ENCODE measurements at places on chromosomes 2 and 18.

DNA sequence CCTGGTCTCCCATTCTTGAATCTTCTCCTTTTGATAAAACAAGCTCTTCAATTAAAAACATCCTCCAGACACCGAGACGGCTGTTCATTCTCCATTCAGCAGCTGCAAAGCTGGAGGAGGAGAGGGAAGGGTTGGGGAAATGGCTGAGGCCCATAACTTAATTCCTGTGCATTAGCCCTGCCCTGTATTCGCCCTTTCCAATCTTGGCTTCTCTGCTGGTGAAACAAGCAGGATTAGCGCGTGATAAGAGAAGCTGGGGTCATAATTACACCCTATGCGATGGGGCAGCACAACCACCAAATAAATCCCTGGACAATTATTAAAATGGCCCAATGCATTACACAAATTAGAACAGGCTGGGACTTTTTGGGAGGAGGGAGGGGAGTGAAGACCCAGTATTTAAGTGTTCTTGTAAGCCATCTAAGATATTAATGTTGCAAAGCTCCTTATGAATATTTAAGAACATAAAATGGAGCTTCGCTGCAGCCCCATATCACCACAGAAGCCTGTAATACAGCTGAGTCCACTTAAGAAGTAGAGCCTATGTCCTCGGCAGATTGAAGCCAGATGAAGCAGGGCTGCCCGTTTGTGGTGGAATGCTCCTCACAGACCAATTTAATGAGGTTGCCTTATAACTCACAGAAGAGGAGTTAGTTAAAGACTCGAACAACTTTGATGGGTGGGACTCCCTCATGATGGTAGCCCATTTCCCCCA, 176.6 kb upstream of the SKOR2 start:
- no peak for DNase-seq
- H3K4me1 ChIP-seq: no peaks in the 10 kb centered on the region
- H3K4me3 ChIP-seq: no peak overlapping the region
- no peak overlapping the region for H3K27ac ChIP-seq
- no peaks in the 10 kb centered on the region for H3K36me3 ChIP-seq

DNA sequence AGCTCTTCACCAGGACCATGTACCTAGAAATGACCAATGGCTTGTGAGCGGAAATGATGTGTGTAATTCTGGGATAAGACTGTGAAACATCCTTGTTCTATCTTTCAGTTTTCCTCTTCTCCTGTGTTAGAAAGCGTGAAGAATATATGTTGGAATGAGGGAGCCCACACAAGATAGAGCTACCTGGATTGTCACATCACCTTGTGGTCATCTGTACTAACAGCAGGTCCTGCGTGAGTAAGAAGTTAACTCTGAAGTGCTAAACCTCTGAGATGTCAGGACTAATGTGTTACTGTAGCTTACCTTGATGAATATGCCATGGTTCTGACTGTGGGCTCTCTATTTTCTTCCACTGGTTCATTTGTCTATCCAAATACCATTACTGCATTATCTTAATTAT, 75.6 kb downstream of the FASTKD2 start:
- H3K4me1 ChIP-seq: no peaks in the 10 kb centered on the region
- no peak overlapping the region for H3K27ac ChIP-seq
- no peaks in the 10 kb centered on the region for H3K36me3 ChIP-seq

DNA sequence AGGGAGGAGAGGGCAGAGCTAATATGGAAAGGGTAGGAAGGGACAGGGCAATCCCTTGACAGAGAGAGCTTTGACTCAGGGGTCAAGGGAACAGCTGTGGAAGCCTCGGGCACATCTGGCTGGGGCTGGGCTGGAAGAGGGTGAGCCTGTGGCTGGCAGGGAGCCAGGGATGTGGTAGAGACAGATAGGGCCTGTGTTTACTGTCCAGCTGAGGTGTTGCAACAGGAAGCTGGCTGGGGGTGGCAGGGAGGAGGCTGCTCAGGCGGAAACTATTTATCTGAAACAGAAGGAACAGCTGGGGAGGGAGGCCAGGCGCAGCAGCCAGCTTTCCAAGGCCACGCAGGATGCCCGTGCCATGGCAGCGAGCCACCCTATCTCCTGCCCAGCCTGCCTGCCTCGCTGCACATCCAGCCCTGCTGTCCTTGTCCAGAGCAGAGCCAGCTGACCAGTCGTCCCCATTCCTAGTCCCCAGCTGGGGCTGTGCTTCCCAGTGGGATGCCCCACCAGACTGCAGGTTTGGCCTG, 264.7 kb downstream of the CYP26B1 start:
- DNase-seq: no peak
- no peaks in the 10 kb centered on the region for H3K4me1 ChIP-seq
- no peaks in the 10 kb centered on the region for H3K36me3 ChIP-seq

- peaks cover 3% of the 10 kb centered on the region for H3K27me3 ChIP-seq
- no peaks in the 10 kb centered on the region for H3K4me1 ChIP-seq
- H3K27ac ChIP-seq: no peak overlapping the region
- H3K4me3 ChIP-seq: no peak overlapping the region
Measured at GRCh38 chr2:133822517-133823225, 254.4 kb upstream of the NCKAP5 start.

GRCh38 chr2:205787761-205788160, 105.5 kb downstream of the NRP2 start:
- H3K4me3 ChIP-seq: no peak overlapping the region
- H3K27ac ChIP-seq: no peak overlapping the region
- DNase-seq: no peak
- peaks cover 2% of the 10 kb centered on the region for H3K4me1 ChIP-seq
- H3K36me3 ChIP-seq: no peaks in the 10 kb centered on the region

GRCh38 chr2:181764095-181764963, 84.0 kb upstream of the NEUROD1 start:
- no peak overlapping the region for H3K4me3 ChIP-seq
- H3K27me3 ChIP-seq: peaks cover 5% of the 10 kb centered on the region
- no peak overlapping the region for H3K27ac ChIP-seq
- no peaks in the 10 kb centered on the region for H3K4me1 ChIP-seq
- no peaks in the 10 kb centered on the region for H3K36me3 ChIP-seq

- DNase-seq: no peak
- no peak overlapping the region for H3K4me3 ChIP-seq
- H3K4me1 ChIP-seq: no peaks in the 10 kb centered on the region
- H3K36me3 ChIP-seq: no peaks in the 10 kb centered on the region
- peaks cover 19% of the 10 kb centered on the region for H3K27me3 ChIP-seq
Measured at GRCh38 chr2:29485631-29486030, 370.4 kb downstream of the CLIP4 start.

DNA sequence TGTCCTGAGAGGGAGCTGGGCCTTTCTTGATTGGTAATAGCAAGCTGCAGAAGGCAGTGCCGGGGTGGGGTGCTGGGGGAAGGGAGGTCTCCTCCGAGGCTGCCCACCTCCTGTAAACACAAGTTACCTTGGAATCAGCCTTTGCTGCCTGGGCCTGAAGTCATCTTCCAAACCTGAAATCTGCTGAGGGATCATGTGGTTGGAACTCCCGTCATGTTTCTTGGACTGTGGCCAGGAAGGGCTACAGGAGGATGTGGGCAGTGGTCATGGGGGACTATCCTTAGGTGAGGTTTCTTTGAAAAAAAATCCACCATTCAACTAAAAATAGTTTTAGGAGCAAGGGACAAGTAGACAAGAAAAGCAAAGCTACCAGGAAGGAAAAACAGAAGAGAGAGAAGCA, 74.2 kb downstream of the CDK15 start:
- H3K27ac ChIP-seq: no peak overlapping the region
- no peaks in the 10 kb centered on the region for H3K36me3 ChIP-seq
- no peak overlapping the region for H3K4me3 ChIP-seq
- peaks cover 30% of the 10 kb centered on the region for H3K4me1 ChIP-seq
- DNase-seq: no peak
- H3K27me3 ChIP-seq: peaks cover 20% of the 10 kb centered on the region

DNA sequence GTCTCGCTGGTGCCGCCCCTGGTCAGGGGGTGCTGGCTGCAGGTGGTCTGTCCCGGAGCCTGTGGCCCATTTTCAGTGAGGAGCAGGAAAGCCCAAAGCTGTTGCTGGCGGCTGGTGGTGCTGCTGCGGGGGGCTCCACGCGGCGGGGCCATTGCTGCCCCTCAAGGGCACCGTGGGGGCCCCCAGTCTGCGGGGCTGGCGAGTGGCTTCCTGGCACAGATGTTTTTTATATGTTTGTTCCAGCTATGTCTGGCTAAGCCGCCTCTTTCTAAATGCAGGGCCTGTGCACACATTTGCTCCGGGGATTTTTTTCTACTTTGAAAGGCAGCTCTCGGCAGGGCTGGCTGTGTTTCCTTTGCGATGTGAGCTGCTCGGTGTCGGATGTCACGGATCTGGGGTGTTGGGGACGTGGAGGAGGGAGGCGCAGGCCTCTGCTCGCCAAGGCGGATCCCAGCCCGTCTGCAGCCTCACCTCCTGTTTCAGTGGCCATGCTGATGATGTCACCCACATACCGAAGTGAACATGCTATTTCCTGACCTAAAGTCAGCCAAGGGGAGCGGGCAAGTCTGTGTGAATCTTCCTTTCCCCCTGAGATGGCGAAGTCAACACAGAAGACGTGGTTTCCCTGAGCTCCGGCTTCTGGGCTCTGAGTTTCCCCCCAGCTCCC, 112.0 kb upstream of the CTDP1 start:
- no peaks in the 10 kb centered on the region for H3K36me3 ChIP-seq
- H3K4me1 ChIP-seq: no peaks in the 10 kb centered on the region
- DNase-seq: no peak
- H3K27ac ChIP-seq: no peak overlapping the region
- H3K4me3 ChIP-seq: no peak overlapping the region

GRCh38 chr2:10810202-10811161, 2.1 kb downstream of the PDIA6 start:
- H3K4me1 ChIP-seq: peaks cover 35% of the 10 kb centered on the region
- DNase-seq: no peak
- no peaks in the 10 kb centered on the region for H3K36me3 ChIP-seq
- no peaks in the 10 kb centered on the region for H3K27me3 ChIP-seq
- H3K4me3 ChIP-seq: peak overlapping the region; percentile 88
- peak overlapping the region; percentile 91 for H3K27ac ChIP-seq

DNA sequence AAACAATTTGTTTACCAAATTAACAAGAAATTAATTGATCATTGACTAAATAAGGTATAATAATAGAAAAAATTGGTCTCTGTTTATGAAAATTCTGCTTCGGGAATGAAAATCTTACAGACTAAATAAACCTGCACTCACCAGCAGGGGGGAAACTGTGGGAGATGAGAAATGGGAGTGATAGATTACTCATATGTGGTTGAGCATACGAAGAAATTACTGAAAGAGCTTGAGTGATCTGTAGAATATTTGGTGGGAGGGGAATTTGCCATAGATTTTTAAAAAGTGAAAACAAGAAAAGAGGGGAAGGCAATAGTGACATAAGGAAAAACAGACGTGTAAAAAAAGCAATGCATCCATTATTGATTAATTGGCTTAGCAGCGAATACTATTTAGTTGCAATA, 2.2 kb downstream of the HMSD start:
- H3K27ac ChIP-seq: no peak overlapping the region
- H3K27me3 ChIP-seq: peaks cover 39% of the 10 kb centered on the region
- no peak for DNase-seq

DNA sequence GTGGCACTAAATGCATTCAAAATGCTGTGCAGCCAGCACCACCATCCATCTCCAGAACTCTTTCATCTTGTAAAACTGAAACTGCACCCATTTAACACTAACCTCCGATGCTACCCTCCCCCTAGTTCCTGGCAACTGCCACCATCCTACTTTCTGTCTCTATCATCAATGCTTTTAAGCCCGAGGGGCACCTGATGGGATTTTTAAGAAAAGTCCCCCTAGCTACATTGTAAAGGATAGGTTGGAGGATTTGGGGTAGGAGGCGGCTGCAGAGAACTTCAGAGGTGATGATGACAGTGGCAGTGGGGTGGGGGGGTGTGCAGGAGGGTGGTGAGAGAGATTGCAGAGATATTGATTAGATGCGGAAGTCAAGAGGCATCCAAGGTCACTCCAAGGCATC, 10.8 kb upstream of the YWHAQ start:
- H3K4me1 ChIP-seq: peaks cover 8% of the 10 kb centered on the region
- no peaks in the 10 kb centered on the region for H3K27me3 ChIP-seq
- DNase-seq: no peak
- H3K27ac ChIP-seq: no peak overlapping the region
- H3K36me3 ChIP-seq: no peaks in the 10 kb centered on the region

GRCh38 chr18:5630900-5631413, 87.2 kb upstream of the EPB41L3 start:
- H3K4me1 ChIP-seq: peaks cover 4% of the 10 kb centered on the region
- H3K27ac ChIP-seq: no peak overlapping the region
- H3K36me3 ChIP-seq: no peaks in the 10 kb centered on the region
- H3K27me3 ChIP-seq: peaks cover 23% of the 10 kb centered on the region

GRCh38 chr2:65382776-65383357, 49.5 kb downstream of the SPRED2 start:
- H3K4me1 ChIP-seq: peaks cover 12% of the 10 kb centered on the region
- DNase-seq: peak; percentile 59
- H3K27ac ChIP-seq: peak overlapping the region; percentile 78
- peak overlapping the region; percentile 69 for H3K4me3 ChIP-seq
- H3K36me3 ChIP-seq: no peaks in the 10 kb centered on the region
- peaks cover 30% of the 10 kb centered on the region for H3K27me3 ChIP-seq

GRCh38 chr18:45727068-45727467, 3.1 kb downstream of the SLC14A1 start:
- no peak for DNase-seq
- H3K27ac ChIP-seq: no peak overlapping the region
- H3K36me3 ChIP-seq: peaks cover 13% of the 10 kb centered on the region
- H3K4me3 ChIP-seq: no peak overlapping the region

Data from naive thymus-derived CD8-positive, alpha-beta T cell (primary cell).